ENCODE measurements at places on chromosomes 2 and 18.

- DNase-seq: no peak
These were observed 60.1 kb upstream of the CHMP1B start for GRCh38 chr18:11791131-11791530.

DNA sequence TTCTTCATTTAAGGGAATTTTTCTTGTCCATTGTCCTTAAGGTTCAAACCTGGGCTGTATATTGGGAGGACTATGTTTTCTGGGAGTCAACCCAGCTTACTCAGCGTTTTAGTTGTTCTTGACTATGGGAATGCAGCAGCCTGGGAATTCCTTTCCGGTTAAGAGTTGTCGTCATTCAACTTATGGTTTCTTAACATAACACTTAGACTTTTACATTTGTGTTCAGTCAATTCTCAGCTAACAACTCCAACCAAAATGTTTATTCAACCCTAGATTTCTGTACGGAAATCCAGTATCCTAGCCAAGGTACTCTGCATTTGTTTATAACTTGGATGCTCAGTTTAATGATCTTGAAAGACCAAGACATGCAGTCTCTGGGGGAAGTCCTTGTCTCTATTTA is 960.9 kb downstream of the CBLN2 start:
- no peak for DNase-seq

- DNase-seq: no peak
These were observed 4.9 kb downstream of the KCNE4 start for GRCh38 chr2:223056701-223057418.

DNA sequence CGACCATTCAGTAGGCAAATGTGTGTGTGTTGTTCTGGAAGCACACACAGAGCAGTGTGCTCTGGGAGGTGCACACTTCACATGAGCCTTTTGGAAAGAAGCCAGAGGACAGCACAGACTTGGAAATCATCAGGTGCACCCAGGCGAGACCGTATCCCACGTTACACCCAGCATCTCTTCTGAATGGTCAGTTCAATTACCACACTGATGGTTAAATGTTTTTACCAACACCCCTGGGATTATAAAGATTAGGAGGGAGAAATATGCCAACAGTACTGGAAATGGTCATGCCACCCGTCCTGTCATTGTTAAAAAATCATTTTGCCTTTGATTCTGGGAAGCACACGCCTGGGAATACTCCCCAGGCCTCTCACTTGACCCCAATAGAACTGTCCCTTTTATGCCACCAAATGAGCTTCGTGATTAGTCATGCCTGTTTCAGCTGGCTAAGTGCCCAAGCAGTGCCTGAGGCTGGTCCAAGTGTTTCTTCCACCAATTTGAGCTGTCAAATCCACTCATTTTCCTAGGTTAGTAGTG is 183.7 kb downstream of the NRP2 start:
- no peak for DNase-seq

GRCh38 chr2:199207011-199207410 is 250.7 kb downstream of the SATB2 start:
- DNase-seq: no peak

GRCh38 chr2:176579608-176580007 is 310.4 kb downstream of the MTX2 start:
- DNase-seq: no peak

DNA sequence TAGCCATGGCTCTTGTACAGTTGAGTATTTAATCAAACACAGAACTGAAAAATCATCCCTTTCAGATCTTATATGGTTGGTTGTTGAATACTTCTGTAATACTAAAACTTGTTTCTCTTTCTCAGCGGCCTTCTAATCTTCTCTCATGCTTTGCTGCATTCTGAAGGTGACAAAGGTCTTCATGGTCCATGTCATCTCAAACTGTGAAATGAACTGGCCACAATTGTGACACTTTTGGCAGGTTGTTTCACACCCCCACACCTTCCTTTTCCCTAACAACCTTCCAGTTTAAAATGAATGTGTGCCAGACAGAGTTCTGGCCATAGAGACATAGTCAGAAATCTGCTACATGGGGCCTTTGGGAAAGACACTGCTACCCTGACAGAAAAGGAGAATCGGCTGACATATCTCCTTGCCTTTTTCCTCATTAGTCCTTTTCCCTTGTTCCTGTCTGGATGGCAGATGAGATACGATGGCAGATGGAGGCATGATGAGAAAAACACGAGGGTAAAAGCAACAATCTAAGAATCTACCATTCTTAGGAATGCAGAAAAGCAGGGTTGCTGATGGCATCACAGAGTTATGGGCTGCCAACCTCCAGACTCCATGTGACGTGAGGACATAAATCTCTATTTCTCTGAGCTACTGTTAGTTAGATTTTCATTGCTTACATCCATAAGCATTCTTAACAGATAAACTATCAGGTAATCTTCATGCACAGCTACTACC is 106.5 kb downstream of the PIGN start:
- DNase-seq: no peak

- no peak for DNase-seq
These were observed 6.9 kb downstream of the SNORC start for GRCh38 chr2:232876978-232877441.

DNA sequence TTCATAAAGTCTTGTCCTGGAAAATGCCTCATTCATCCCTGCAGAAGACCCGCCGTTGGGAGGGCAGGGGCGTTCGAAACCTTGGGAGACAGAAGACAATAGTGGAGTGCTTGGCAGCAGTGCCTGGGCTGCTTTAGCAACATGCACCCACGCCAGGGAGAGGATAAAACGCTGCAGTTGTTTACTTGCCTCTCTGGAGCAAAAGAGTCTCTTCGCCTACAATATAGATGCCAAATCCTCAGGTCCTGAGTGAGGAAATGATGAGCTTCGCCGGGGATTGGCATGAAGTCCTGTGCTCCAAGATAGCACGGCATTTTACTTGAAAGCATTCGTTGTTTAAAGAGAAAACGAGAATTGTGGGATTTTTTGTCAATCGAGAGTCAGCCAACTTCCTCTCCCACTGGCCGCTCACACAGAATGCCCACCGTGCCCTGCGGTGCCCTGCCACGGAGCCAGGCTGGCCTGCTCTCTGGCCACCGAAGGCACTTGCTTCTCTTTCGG is 152.5 kb upstream of the POU3F3 start:
- DNase-seq: no peak

GRCh38 chr2:11073776-11074175 is 81.5 kb upstream of the SLC66A3 start:
- DNase-seq: no peak

- no peak for DNase-seq
These were observed 289.4 kb downstream of the CMPK2 start for GRCh38 chr2:6576302-6576701.

DNA sequence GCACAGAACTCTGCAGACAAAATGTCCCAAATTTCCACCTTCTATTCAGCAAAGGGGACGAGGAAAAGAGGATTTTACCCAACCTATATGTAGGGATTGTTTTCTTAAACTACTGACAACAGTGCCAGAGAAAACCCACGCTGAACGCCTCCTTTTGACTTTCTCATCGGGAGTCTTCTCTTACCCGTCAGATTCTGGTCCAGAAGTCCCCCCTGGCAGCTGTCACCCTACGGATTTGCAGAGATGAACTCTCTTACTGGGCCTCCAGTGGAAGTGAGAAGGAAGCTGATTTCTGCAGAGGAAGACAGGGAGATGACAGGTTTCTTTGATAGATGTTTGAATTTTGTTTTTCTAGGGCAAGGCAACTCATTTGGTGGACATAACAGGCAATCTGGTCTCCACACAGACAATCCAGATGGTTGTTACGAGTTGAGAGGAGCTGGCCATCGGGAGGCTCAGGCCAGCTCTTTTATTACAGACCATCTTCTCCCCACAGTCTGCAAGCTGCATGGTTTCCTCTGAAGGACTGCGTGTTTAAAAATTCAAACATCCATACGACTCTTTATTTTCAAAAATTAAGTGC is 804.3 kb downstream of the RNF144A start:
- DNase-seq: no peak

- DNase-seq: peak; percentile 73
These were observed 31.9 kb downstream of the C1QL2 start for GRCh38 chr2:119126650-119127049.

DNA sequence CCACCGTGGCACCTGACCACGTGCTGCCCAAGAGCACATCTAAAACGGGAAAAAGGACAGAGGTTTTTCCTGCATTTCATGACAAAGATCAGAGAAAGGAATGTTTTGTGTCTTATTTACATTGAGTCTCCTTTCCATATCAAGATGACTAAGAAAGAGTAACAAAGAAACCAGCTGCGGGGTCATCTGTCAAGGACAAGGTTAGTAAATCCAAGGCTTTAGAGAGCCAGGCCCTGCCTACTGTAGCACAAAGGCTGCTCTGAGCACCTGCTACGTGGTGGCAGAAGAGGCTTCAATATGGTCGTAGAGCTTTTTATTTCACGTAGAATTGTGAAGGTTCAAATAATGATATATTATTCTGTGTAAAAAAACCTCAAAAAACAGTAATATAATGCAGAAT is 51.0 kb downstream of the PRELID3A start:
- DNase-seq: no peak

DNA sequence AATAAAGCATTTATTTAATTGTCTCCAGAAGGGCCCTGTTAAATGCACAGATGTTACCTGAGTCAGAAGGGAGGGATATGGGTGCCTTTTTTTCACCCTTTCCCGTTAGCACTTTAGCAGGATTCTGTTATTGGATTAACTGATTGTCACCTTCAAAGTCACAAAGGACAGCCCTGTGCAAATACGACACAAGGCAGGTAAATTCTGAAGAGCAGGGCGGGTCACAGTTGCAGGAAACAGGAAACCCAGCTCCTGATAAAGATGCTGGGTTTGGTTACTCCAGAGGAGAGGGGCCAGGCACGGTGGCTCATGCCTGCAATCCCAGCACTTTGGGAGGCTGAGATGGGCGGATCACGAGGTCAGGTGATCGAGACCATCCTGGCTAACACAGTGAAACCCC is 11.4 kb upstream of the PKDCC start:
- DNase-seq: no peak

GRCh38 chr2:173397539-173397938 is 42.9 kb downstream of the CDCA7 start:
- no peak for DNase-seq

- DNase-seq: no peak
These were observed 11.4 kb downstream of the HK2 start for GRCh38 chr2:74845217-74845751.

DNA sequence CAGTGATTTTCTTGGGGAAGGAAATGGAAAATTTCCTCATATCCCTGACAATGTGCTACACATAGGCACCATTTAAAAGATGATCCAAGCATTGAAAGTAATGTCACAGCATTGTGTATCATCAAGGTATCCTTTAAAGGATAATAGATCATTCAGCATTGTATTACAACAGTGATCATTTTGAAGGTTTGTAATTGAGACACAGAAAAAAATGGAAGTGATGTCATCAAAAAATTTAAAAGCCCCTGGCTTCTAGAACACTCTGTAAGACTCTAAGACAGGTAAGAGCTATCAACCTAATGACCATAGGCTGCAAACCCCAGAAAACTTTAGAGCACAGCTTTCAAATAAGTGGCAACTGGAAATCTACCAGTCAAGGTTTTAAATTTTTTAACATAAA is 271.4 kb downstream of the ETAA1 start:
- DNase-seq: no peak

- DNase-seq: no peak
These were observed 93.9 kb downstream of the TMEM131 start for GRCh38 chr2:97901862-97902261.

DNA sequence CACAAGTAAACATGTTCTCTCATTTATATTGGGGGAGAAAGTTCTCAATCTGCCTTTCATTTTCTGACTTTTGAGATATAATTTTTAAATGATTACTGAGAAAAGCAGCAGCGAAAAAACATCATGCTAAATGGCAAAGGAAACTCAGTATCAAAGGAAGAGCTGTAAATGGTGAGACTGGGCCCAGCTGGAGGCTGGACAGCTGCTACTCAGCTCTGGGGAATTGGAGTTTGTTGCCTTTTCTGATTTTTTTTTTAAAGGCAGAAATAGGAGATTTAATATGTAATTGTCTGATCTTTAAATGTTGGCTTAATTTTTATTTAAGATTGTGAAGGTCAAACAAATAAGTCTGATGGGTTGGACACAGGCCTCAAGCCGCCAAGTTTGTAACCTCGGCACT is 137.1 kb upstream of the TACR1 start:
- DNase-seq: no peak

- DNase-seq: no peak
These were observed 74.0 kb downstream of the MCFD2 start for GRCh38 chr2:46841621-46842020.

- DNase-seq: no peak
These were observed 12.0 kb upstream of the GALM start for GRCh38 chr2:38653715-38654527.

DNA sequence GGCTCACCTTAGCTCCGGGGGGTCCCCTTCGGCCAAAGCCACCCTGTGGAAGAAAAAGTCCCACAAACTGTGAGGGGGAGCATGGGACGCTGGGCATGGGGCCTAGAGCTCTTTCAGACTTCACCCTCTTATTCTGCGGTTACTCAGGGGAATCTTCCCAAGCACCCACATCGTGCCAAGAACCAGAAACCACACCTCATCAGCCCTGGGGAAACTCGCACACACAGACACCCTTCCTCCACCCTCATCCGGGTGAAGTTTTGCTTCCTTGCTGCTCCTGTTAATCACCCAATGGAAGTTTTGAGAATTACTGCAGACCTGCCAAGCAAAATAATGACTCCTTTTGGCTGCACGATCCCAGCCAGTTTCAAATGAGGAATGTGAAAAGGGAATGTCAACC is 59.1 kb downstream of the COL6A3 start:
- no peak for DNase-seq

- DNase-seq: no peak
These were observed 2.1 kb downstream of the NEURL3 start for GRCh38 chr2:96502891-96503636.

GRCh38 chr2:218970894-218971293 is 11.4 kb downstream of the CDK5R2 start:
- DNase-seq: no peak

DNA sequence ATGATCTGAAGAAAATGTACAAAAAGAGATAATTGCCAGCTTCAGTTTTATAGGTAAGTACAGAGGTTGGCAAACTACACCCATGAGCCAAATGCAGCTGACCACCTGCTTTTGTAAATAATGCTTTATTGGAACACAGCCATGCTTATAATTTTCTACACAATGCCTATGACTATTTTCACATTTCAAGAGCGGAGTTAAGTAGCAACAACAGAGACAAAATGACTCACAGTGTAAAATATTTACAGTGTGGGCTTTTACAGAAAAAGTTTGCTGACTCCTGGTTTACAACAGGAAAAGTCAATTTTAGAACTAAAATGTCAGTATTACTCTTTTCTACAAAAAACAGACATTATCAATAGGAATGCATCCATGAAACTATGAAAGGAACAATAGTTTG is 26.0 kb downstream of the CWC22 start:
- DNase-seq: no peak

- DNase-seq: no peak
These were observed 308.8 kb downstream of the DCDC2C start for GRCh38 chr2:4012197-4012596.

DNA sequence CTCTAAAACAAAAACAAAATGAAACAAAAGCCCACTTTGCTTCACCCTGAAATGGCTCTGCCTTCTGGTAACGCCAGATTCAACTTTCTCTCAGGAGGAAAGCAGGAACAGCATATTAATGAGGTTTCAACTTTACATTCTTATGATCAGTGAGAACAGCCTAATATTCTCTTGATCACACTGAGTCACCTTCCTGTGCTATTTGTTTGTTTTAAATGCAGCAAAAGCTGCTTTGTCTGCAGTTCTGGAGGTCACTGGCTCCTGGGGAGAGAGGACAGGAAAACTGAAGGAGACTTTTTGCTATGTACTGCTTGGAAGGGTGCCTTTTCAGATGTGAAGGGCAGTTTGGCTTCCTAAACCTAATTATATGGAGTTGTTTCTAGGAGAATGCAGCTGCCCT is 48.1 kb downstream of the MAIP1 start:
- no peak for DNase-seq
